Stimulated activated CD4-positive, alpha-beta T cell treated with anti-CD3 and anti-CD28 coated beads, TNF-alpha, amount 100 ng/mL, for 24 hours (primary cell): ENCODE measurements at places on chromosomes 11 and 22.
A peak's percentile ranks its signal among the peaks of the same experiment; 100 is the strongest.

- DNase-seq: no peak
Measured at GRCh38 chr11:119236490-119236889, 30.4 kb downstream of the CBL start.

DNA sequence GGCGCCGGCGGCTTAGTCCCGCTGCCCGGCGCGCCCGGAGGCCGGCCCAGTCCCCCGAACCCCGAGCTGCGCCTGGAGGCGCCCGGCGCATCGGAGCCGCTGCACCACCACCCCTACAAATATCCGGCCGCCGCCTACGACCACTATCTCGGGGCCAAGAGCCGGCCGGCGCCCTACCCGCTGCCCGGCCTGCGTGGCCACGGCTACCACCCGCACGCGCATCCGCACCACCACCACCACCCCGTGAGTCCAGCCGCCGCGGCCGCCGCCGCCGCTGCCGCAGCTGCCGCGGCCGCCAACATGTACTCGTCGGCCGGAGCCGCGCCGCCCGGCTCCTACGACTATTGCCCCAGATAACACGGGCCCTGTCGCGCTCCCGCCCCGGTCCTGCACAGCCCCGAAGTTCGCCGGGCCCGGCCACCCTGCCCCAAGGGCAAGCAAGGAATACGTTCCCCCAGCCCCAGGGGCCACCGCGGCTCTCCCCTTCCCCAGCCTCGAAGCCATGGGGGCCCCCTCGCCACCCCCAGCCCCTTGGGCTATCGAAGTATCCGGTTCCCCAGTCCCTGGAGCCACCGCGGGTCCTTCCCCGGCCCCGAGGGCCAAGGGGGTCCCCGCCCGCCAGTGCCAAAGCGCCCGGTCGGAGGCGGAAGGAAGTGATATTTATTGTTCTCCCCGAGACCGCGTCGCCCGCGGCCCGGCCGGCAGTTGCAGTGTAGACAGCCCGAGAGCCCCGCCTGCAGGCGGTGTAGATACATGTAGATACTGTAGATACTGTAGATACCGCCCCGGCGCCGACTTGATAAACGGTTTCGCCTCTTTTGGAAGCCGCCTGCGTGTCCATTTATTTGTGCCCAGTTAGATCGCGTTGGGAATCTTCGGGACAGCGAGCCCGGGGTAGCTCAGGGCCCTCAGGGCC is 6.2 kb downstream of the TBX1 start:
- DNase-seq: no peak

GRCh38 chr22:19622061-19622441 is 92.3 kb upstream of the SEPTIN5 start:
- no peak for DNase-seq

DNA sequence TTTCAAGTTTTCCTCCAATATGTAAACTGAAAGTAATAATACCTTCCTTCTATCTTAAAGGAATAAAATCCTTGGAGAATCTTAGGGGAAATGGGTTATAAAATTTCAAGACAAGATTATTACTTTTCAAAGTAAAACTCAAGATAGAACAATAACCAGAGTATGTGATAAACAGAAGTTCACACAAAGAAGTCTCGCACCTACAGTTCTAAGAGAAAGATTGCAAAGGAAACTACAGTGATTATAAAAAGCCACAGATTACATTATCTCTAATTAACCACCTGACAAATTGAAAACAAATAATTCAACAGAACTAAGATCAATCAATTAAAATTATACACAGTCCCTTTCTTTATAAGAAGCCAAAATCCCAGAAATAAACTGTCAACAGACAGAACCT is 34.0 kb downstream of the AMBRA1 start:
- no peak for DNase-seq

GRCh38 chr11:118488480-118489109 is 38.7 kb upstream of the TTC36 start:
- DNase-seq: peak; percentile 70

DNA sequence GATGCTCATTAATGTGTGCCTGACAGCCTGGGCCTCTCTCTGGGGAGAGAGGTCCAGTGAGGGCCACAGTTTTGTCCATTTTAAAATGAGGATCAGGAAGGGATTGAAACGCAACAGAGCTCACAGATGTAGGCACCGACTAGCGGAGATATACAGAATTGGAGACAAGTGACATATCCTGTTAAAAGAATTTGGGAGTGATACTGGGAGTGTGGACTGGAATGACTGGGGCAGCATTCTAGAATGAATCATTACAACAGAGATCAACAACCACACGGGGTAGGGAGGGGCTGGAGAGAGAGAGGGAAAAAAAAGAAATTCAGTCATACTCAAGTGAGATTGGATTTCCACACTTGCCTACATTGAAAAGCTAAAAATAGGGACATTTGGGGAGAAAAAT is 2.5 kb upstream of the NCAM1 start:
- no peak for DNase-seq

DNA sequence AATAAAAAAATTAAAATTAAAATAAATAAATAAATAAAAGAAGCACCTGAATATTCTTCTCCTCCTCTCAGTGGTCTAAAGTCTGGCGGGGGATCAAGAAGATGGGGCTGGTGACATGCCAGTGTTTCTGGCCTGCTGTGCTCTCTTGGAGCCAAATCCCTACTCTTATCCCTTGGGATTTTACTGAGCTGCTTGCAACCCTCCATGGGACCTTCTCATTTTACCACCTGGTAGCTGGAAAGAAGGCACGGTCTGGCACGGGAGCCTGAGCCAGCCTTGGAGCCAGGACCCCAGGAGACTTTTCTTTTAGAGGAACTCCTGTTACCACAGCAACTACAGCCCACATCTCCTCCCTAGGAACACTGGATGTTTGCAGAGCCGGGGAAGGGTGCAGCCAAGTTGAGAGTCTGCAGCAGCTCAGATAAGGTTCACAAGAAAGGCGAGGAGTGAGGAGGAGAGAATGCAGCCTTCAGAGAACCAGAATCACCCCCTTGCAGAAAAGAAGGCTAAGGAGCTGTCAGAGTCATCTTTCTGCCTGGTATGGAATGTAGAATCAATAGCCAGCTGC is 21.4 kb downstream of the CD6 start:
- no peak for DNase-seq

- no peak for DNase-seq
Measured at GRCh38 chr11:35932681-35933319, 11.1 kb upstream of the LDLRAD3 start.

GRCh38 chr11:69440876-69441275 is 40.6 kb upstream of the LINC01488 start:
- DNase-seq: no peak

- DNase-seq: no peak
Measured at GRCh38 chr11:134944986-134945385, 532.9 kb upstream of the B3GAT1 start.

- no peak for DNase-seq
Measured at GRCh38 chr11:131092469-131092868, 176.2 kb upstream of the SNX19 start.

GRCh38 chr22:48076008-48076407 is 1313.6 kb downstream of the TBC1D22A start:
- DNase-seq: no peak

- peak; percentile 22 for DNase-seq
Measured at GRCh38 chr11:76234416-76235232, 28.3 kb upstream of the WNT11 start.

DNA sequence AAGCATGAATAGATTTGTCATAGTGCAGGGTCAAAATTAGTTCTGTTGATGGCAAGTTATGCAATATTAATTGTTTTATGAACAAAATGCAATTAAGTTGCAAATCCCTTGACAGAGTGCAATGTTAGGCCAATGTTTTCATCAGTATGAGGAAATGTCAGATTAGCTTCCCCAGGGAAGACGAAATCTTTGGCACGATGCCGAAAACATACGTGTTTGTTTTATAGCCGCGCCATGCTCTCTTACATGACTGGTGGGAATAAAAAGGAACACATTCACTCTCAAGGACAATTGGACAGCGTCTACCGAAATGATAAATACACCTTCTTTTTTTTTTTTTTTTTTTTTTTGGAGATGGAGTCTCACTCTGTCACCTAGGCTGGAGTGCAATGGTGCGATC is 27.0 kb downstream of the MFNG start:
- DNase-seq: no peak

- DNase-seq: no peak
Measured at GRCh38 chr11:88535916-88536547, 198.5 kb upstream of the CTSC start.

DNA sequence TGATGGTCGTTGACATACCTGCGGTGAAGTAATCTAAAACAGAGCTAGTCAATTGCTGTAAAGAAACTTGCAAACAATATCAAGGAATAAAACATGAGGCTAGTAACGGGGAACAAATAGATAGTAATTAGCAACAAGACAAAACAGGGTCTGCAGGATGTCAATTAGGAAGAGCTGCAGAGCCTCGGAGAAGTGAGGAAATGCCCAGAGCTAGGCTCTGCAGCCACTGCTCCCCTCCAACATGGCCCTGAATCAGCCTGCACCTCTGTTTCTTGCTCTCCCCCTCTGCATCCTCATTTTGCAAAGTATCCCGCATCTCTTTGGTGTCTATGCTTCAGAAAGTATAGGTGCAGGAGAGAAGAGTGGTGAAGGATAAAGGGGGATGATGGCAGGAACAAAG is 507.4 kb upstream of the FAT3 start:
- DNase-seq: no peak

GRCh38 chr11:34208266-34209135 is 103.1 kb downstream of the NAT10 start:
- no peak for DNase-seq

- DNase-seq: no peak
Measured at GRCh38 chr11:12540913-12541582, 133.2 kb upstream of the TEAD1 start.

GRCh38 chr11:59542142-59542810 is 30.9 kb downstream of the OR4D9 start:
- no peak for DNase-seq

DNA sequence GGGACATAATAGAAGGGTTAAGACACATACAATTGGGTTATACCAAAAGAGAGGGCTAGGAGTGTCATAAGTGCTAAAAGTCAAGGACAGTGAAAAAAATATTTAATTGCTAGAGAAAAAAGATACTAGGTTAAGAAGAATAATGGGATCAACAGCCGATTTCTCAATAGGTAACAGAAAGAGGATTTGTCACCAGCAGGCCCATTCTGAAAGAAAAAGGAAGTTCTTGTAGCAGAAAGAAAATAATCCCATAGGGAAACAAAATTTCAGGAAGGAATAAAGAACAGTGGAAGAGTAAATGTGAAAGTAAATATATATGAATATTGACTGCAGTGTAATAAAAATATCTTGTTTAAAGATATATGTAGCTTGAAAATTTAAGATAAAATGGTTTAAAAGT is 43.3 kb upstream of the ADORA2A start:
- DNase-seq: no peak

GRCh38 chr22:23692598-23693291 is 1.9 kb downstream of the RGL4 start:
- DNase-seq: no peak

DNA sequence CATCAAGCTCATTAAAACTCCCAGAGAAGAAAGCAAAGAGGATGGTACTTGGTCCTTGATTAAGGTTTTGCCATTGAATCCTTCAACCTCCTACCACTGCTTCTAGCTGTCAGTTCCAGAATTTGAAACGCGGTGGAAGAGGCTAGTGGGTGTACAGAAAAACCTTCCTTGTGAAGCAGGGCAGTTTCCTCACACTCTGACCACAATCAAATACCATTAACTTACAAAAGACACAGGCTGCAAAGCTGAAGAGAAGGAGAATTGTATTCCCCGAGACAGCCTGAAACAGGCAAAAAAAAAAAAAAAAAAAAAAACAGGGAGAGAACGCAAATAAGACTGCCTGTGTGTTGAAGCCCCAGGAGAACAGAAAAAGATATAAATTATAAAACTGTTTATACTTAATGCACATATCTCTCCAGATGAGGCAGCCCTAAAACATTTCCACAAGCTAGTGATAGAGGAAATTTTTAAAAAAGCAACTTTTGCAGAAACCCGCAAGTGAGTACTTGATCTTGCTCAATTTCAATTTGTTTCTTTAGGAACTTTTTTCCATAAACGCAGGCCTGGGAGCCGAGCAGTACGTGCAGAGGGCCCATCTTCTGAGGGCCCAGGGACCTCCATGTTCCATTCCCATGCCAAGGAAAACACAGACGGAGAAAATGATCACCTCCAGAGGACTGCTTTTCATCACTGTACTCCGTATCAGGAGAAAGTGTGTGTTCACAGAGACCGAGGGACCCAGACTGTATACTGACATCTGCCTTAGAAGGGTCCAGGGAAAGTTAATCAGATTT is 218.7 kb upstream of the BLID start:
- DNase-seq: no peak

DNA sequence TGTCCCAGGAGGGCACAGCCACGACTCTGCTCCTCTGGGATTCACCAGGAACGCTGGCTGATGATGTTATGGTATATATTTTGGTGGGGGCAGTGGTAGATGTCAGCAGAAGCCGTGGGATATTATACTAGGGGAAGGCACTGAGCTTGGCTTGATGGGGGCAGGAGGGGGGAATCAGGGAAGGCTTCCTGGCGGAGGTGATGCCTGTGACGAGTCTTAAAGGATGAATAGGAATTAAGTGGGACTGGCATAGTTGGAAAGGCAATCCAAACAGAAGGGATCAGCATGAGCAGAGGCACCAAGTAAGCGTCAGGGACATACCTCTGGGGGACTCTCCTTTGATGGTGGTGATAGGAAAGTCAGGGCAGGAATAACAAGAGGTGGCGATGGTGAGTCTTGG is 47.6 kb downstream of the TP53I11 start:
- no peak for DNase-seq

GRCh38 chr11:67382276-67383136 is 9.1 kb upstream of the CLCF1 start:
- DNase-seq: peak; percentile 76
